Dermis microvascular lymphatic vessel endothelial cell (primary cell): ENCODE measurements at places on chromosomes 2 and 18. TPM values are rescaled to one million over a fixed set of nuclear protein-coding genes. Genes with fewer than 3 reads are reported as not detected.

DNA sequence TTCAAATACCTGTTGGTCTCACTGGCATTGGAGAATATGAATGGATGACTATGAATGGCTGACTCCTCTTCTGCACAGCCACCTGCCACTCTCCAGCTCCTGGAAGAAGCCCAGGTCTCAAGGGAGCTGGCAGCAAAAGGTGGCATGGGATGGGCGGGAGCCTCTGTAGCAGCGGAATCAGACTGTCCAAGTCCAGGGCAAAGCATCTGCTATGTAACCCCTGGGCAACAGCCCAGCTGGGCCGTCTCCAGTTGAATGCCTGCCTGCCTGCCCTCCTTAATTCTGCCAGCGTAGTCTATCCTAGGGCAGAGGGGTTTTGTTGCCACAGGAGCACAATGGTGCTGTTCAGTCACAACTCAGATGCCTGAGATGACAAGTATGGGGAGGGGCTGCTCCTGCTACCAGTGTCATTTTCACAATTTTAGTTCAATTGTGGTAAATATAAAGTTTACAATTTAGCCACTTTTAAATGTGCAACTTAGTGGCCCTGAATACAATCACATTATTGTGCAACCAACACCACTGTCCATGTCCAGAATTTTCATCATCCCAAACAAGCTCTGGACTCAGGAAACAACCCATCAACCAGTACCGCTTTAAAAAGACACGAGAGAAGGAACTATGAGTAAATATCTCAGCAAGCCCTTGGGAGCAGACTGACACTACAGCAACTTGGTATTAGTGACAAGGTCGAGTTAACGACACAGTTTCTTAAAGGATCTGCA lies 115.2 kb downstream of the MYO5B start:
- no peak for DNase-seq

DNA sequence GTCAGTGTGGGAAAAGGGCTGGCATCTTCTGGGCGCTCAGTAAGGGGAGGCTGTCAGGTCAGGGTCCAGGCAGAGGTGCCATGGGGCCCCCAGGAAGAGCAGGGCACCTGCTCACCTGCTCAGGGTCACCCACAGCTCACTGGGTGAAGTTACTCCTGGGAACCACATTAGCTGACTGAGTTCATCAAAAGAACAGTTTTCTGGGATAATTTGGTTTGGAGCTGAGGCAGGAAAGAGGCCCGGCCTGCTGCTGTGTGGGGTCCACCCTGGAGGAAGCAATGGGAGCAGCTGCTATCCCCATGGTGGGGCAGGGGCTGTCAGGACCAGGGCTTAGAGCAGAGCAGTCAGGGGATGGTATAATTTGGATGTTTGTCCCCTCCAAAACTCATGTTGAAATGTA lies 97.2 kb upstream of the GPC1 start:
- DNase-seq: no peak

DNA sequence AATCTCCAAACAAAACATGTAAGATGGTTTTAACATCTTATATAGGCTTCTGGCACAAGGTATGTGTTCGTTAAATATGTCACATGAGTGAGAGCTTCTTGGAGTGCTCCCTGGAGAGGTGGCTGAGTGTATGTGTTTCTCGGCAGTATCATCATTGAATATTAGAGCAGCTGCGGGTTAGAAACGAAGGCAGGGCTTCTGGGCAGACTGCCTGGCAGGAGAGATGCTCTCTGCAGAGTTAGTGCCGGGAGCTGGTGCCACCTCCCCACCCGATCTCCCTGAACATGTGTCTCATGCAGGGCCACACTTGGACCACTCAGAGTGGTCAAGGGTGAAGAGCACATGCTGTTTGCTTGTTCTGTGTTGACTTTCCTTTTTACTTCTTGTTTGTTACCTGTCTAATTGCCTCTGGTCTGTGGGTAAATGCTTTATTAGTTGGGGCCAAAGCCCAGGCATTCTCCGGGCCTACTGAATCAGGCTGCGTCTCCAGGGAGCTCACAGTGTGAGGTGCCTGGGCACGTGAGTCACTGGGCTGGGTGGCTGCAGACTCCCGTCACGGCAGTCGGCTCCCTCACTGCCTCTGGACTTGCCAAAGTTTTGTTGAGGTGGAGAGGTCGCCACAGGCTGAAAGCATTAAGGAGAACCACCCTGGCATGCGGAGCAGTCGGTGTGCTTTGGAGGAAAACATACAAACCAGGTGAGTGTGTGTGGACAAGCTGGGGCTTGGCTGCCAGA lies 246.6 kb downstream of the FHOD3 start:
- no peak for DNase-seq

DNA sequence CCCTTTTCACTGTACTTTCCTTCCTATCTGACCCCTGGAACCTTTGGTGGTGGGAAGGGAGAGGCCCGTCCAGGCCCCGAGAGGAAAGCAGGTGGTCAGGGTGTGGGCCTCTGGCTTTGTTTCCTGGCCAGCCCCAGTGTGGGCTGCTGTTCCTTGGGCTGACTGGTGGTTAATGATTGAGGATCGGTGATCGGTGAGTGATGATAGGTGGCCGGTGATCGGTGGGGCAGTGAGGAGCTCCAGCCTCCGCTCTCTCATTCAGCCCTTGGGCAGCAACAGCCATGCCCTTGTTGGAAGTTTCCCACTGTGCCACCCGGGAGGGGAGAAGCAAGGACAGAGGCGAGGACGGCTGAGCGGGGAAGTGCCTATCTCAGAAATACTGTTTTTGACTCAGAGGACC lies 7.3 kb downstream of the ACKR3 start:
- DNase-seq: no peak

DNA sequence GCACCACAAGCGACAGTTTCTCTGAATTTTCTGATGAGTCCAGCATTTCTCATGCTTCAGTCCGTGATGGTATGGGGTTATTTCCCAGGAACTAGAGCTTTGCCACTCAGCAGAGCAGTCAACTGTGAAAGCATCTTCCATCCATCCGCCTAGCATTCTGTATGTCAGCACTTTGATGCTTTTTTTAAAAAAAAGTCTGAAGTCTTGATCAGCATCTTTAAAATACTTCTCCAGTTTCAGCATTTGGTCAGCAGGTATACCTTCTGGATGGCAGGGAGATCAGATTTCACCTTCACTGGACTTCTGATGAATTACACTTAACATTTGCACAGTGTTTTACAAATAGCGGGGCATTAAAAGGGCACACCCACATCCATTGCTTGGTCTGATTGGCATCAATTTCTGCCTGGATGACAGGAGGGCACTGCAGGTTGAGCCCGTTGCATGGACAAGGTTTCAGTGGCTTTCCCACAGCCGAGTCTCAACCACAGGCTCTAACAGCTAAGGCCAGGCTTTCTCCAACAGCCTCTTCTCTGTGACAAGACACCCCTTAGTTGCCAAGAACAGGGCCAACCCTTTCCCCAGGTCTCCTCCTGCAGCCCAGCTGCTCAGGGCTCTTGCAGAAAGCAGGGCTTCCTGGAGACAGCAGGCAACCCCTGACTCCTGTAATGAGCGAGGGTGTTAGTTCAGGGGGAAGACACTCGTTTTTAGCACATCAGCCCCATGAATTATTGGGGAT lies 54.0 kb downstream of the EMILIN2 start:
- DNase-seq: no peak

- no peak for DNase-seq
Observed at GRCh38 chr18:79796531-79797405, 970 bp upstream of the KCNG2 start.

- DNase-seq: no peak
Observed at GRCh38 chr2:21972586-21972985, 848.8 kb downstream of the TDRD15 start.

DNA sequence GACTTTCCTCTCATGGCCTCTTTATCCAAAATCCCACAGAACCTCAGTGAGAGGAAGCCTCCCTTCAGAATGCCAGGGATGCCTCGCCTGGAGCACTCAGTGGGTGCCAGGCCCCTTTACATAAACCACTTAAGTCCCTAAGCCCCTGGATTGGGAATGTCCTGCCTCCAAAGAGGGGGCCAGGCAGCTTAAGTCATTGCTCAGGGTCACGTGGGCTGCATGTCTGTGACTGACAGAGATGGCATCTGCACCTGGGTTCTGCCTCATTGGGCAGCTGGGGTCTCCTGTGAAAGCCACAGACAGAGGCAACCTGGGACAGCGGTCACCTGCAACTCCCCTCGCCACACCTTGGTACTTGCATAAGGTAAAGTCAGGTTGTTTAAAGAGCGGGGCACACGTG lies 93.5 kb downstream of the MYT1L start:
- no peak for DNase-seq

- DNase-seq: no peak
Observed at GRCh38 chr18:48274301-48274700, 134.9 kb downstream of the ZBTB7C start.

DNA sequence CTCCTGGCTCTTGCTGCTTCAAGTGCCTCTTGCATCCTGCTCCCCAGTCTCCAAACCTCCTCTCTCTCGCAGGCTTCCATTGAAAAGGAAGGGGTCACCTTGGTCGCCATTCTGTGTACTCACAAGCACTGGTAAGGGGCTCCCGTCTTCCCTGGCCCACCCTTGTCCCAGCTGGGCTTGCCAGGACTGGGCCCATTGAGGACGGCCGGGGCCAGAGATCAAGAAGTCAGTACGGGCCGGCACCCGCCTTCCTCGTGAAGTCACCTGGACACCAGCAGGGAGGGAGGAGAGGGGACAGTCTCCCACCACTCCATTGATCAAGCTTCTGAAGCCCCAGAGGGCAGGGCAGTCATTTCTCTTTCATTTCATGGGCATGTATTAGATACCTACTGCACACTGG lies 16.0 kb upstream of the CATIP start:
- no peak for DNase-seq

DNA sequence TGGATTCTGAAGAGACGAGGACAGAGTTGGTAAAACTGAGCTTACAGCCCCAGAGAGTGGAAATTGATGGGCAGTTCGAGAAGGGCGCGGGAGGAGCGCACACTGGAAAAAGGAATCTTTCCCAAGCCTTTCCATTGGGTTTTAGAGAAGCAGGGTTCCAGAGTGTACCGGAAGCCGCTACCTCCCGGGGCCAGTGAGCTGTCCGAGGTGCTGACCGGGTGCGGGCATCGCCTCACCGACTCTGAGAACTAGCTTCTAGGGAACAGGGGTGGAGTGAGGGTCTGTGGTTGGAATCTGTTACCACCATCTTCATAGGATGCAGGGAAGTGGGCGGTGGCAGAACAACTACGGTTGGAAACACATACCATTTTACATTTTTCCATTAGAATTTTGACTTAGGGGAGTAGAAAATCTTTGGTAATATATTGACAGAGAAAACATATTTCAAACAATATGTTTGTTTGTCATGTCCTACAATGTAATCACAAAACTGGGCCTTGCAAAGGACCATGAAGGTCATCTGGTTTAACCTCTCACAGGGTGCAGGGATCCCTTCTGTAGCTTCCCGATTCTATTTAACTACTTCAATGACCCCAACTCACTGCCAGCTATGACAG lies 724 bp downstream of the NMS start:
- peak; percentile 7 for DNase-seq

The SLC16A14 gene
- total RNA-seq: under 0.01 and 0.25 TPM in 2 replicates

DNA sequence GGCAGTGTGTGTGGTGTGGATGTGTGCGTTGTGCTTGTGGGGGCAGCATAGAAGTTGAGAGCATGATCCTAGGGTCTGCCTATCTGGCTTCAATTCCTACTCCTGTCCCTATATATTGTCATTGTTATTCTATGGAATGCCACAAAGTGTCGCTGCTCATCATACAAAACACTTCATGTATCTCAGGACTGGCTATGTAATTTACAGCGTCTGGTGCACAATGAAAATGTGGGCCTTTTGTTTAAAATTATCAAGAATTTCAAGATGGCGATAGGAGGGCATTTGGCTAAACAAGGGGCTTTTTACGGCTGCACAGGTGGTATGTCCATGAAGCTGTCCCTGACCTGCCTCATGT lies 3.4 kb downstream of the SERPINB2 start:
- DNase-seq: peak; percentile 24

DNA sequence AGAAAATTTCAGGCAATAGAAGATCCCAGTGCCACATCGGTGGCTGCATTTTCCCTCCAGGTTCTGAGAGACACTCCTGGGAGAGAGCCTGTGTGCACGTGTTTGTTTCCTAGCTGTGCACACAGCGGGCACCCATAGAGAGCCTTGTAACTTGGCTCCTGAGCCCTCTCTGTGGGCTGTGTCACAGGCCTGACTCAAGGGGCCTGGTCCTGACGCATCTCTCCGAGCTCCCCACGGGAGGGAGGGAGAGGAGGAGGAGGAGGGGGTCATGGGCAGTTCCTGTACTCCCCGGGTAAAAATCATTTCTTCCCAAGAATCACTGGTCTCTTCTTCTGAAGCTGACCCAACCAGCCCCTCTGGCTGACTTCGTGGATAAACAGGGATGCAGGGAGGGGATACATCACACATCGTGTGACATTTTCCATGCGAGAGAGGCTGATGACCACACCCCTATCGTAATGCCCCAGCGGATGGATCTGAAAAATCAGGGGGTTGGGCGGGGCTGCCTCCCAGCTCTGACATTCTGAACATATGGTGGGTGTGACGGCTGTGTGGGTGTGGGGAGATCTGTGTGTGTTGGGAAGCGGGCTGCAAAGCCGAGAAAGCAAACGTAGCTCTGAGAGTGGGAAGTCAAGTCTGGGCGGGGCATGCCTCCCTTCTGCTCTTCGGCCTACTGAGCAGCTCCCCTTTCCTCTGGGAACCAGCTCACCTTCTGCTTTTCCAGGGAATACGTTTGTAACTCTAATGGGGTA lies 308.3 kb upstream of the HS6ST1 start:
- DNase-seq: no peak
